Chondrocyte (in vitro differentiated cells): ENCODE measurements at places on chromosomes 13 and 19. TPM values are rescaled to one million over a fixed set of nuclear protein-coding genes. Genes with fewer than 3 reads are reported as not detected.
A peak's percentile ranks its signal among the peaks of the same experiment; 100 is the strongest.

GRCh38 chr13:67090856-67091255, 139.3 kb downstream of the PCDH9 start:
- H3K4me3 ChIP-seq = no peak overlapping the region
- H3K27ac ChIP-seq = peak overlapping the region; percentile 75
- no peaks in the 10 kb centered on the region for H3K27me3 ChIP-seq
- peaks cover 20% of the 10 kb centered on the region for H3K4me1 ChIP-seq
- DNase-seq = no peak
- no peaks in the 10 kb centered on the region for H3K36me3 ChIP-seq

DNA sequence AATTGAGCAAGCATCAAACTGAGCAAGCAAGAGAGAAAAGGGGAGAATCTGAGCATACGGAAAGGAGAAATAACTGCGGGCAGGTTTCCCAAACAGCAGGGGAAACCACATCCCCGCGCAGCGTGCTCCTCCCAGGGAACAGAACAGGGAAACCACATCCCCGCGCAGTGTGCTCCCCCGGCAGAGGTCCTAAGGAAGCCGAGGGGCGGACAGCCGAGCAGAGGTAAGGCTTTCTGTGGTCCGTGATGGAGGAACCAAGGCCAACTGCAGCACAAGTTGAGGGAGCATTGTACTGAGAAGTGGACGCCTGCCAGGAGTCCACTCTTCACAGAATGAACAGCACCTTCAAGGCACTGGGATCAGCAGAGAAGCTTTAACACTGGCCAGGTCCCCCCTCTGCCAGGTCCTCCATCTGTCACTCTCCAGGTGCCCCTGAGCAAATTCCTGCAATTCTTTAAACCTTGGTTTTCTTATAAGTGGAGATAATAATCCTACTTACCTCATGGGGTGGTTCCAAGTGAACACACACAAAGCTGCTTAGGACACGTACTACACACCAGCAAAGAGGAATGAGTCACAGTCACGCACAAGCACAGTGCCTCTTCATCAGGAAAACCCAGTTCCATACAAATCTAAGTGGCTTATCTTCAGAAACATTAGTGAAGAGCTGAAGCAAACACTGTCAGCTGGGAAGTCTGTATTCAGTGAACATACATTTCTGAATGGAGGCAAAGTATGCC, 23.0 kb upstream of the LAMP1 start:
- H3K4me1 ChIP-seq = peaks cover 27% of the 10 kb centered on the region
- no peak overlapping the region for H3K4me3 ChIP-seq
- DNase-seq = no peak
- H3K36me3 ChIP-seq = peaks cover 5% of the 10 kb centered on the region
- peak overlapping the region; percentile 95 for H3K27ac ChIP-seq

DNA sequence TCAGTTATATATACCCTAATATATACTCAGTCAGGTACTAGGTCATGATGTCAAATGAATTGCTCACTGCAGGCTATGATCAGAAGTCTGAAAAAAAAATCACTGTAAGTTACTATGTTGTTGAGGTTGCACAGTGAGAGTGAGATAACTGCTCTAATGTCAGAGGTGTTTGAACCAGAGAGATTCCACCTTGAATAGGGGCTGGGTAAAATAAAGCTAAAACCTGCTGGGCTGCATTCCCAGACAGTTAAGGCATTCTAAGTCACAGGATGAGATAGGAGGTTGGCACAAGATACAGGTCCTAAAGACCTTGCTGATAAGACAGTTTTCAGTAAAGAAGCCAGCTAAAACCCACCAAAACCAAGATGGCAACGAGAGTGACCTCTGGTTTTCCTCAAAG, 10.2 kb downstream of the EPSTI1 start:
- peaks cover 1% of the 10 kb centered on the region for H3K36me3 ChIP-seq
- DNase-seq = no peak
- H3K27ac ChIP-seq = no peak overlapping the region
- H3K4me3 ChIP-seq = no peak overlapping the region
- H3K27me3 ChIP-seq = no peaks in the 10 kb centered on the region

DNA sequence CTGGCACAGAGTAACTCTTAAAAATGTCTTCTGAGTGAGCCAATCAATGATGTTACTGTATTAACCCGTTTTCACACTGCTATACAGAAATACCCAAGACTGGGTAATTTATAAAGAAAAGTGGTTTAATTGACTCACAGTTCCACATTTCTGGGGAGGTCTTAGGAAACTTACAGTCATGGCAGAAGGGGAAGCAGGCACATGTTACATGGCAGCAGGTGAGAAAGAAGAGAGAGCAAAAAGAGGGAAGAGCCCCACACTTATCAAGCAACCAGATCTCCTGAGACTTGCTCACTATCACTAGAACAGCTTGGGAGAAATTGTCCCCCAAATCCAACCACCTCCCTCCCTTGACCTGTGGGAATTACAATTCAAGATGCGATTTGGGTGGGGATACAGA, 97.6 kb upstream of the MIR17HG start:
- no peak for DNase-seq
- H3K4me3 ChIP-seq = no peak overlapping the region
- H3K27me3 ChIP-seq = peaks cover 11% of the 10 kb centered on the region
- H3K27ac ChIP-seq = no peak overlapping the region
- no peaks in the 10 kb centered on the region for H3K4me1 ChIP-seq

Gene DENND1C
- total RNA-seq = not detected in 3 replicates

DNA sequence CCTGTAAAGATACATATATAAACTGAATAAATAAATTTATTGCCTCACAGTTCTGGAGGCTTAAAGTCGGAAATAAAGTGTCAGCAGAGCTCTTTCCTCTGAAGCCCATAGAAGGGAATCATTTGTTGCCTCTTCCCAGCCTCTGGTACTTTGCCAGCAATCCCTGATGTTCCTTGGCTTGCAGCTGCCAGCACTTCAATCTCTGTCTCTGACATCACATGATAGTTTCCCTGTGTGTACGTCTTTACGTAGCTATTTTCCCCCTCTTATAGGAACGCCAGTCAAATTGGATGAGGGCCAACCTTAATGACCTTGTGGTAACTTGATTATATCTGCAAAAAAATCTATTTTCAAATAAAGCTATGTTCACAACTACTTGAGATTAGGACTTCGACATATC, 250.9 kb downstream of the LIG4 start:
- peaks cover 14% of the 10 kb centered on the region for H3K4me1 ChIP-seq
- no peak for DNase-seq
- no peak overlapping the region for H3K4me3 ChIP-seq
- no peaks in the 10 kb centered on the region for H3K36me3 ChIP-seq
- no peaks in the 10 kb centered on the region for H3K27me3 ChIP-seq

GRCh38 chr13:51524829-51525566, 59.3 kb upstream of the WDFY2 start:
- H3K4me3 ChIP-seq = no peak overlapping the region
- H3K27ac ChIP-seq = no peak overlapping the region
- peaks cover 14% of the 10 kb centered on the region for H3K4me1 ChIP-seq

DNA sequence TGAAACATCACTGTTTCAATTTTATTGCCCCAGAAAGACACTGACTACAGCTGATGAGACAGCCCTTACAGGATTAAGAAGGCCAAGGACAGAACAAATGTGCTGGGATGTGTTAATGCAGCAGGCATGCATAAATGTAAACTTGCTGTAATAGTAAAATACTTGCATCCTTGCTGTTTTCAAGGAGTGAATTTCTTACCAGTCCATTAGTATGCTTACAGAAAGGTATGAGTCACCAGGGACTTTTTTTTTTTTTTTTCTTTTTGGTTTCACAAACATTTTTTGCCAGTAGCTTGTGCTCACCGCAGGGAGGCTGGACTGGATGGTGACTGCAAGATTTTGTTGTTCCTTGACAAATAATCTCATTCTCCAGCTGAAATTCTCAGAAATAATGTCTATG, 55.1 kb downstream of the GPR180 start:
- no peak overlapping the region for H3K27ac ChIP-seq
- H3K4me1 ChIP-seq = peaks cover 11% of the 10 kb centered on the region
- H3K27me3 ChIP-seq = peaks cover 10% of the 10 kb centered on the region
- H3K4me3 ChIP-seq = no peak overlapping the region
- peaks cover 4% of the 10 kb centered on the region for H3K36me3 ChIP-seq

DNA sequence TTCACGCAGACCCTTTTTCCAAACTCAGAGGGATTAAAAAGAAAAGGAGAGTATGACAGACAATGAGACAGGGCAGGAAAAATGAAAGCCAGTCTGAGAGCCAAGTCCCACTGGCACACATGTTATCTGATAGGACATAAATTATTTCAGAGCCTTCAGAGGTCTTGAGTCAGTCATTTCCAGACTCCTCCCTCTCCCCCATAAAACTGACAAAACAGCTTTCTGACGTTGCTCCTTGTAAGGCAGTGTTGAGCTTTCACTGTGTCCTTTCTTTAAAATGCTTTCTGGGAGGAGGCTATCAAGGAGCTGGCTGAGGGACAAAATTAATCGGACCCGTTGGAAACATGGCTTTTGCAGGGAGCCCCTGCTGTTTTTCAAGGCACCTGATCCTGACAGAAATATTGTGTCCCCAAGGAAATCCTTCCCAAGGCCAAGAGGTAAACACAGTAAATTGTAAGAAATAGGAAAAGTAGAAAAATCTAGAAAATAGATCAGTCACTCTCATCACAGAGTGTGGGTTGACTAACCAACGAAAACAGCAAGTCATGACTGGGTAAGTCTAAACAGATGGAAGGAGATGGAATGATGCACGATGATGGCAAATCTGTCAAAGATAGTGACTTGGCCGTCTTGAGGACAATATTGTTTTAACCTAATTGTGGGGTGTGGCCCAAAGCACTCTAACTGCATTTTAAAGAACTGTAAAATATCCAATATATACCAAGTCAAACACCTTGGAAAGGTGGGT, 89.7 kb downstream of the DCT start:
- no peak overlapping the region for H3K4me3 ChIP-seq
- peaks cover 13% of the 10 kb centered on the region for H3K4me1 ChIP-seq
- no peaks in the 10 kb centered on the region for H3K27me3 ChIP-seq
- no peak for DNase-seq
- H3K27ac ChIP-seq = no peak overlapping the region

Gene CTXN1
- total RNA-seq = 21.8 to 41.5 TPM (median 36.0 TPM) in 3 replicates

Gene TPTE2
- not detected in 3 replicates for total RNA-seq

GRCh38 chr19:44903602-44904425, 1.8 kb upstream of the APOE start:
- peaks cover 5% of the 10 kb centered on the region for H3K36me3 ChIP-seq
- no peak overlapping the region for H3K27ac ChIP-seq

- H3K27ac ChIP-seq = no peak overlapping the region
- H3K4me1 ChIP-seq = no peaks in the 10 kb centered on the region
- H3K36me3 ChIP-seq = no peaks in the 10 kb centered on the region
- H3K27me3 ChIP-seq = peaks cover 18% of the 10 kb centered on the region
- DNase-seq = no peak
- H3K4me3 ChIP-seq = no peak overlapping the region
Observed at GRCh38 chr19:41714598-41714997, 6.2 kb downstream of the CEACAM5 start.

- DNase-seq = no peak
- peaks cover 16% of the 10 kb centered on the region for H3K4me1 ChIP-seq
- no peaks in the 10 kb centered on the region for H3K36me3 ChIP-seq
- H3K27me3 ChIP-seq = no peaks in the 10 kb centered on the region
- H3K27ac ChIP-seq = no peak overlapping the region
- H3K4me3 ChIP-seq = no peak overlapping the region
Observed at GRCh38 chr13:24261566-24261965, 47.8 kb upstream of the C1QTNF9 start.

DNA sequence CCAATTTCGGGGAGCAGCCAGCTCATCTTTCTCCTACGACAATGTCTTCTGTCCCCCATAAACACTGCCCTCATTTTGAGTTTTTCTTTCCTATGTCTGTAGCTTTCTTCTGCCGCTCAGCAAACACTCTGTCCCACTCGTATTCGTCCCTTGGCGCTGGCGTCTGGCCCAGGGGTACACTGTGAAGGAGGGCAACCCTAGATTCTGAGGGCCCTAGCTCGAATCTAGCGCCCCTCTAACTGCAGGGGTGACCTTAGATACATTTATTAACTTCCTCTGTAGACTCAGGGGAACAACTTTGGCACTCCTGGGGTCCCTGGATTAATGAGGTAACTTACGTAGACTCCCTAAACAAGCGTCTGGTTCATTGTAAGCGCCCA, 677 bp upstream of the LRCH1 start:
- peak overlapping the region; percentile 92 for H3K4me3 ChIP-seq
- DNase-seq = no peak
- H3K36me3 ChIP-seq = no peaks in the 10 kb centered on the region
- H3K27me3 ChIP-seq = no peaks in the 10 kb centered on the region

DNA sequence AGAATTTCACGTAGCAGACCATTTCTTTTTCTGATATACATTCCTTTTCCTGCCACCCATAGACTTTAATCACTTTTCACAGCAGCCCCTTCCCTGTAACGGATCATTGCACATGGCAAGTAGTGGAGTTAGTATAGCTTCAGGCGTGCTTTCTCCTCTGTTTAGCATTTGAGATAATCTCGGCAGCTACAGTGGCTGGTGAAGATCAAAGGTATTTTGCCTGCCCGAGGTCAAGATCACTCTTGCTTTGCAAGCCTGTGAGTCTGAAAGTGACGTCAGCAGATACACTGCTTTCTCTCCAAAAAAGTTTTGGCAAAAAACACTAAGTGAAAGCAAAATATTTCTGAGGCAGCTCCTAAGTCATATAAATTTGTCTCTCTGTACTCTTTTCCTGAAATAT, 260.0 kb downstream of the NDFIP2 start:
- no peak for DNase-seq
- no peak overlapping the region for H3K27ac ChIP-seq
- peaks cover 9% of the 10 kb centered on the region for H3K4me1 ChIP-seq

Gene B3GNT8
- 0.23 to 0.70 TPM in 2 of 3 replicates, not detected in the other for total RNA-seq

- no peak for DNase-seq
- peaks cover 10% of the 10 kb centered on the region for H3K4me1 ChIP-seq
- H3K4me3 ChIP-seq = peak overlapping the region; percentile 16
- H3K27me3 ChIP-seq = no peaks in the 10 kb centered on the region
Observed at GRCh38 chr13:30371649-30372265, 50.5 kb upstream of the UBE2L5 start.

- no peaks in the 10 kb centered on the region for H3K4me1 ChIP-seq
- H3K27me3 ChIP-seq = peaks cover 5% of the 10 kb centered on the region
- no peak for DNase-seq
- H3K4me3 ChIP-seq = no peak overlapping the region
- no peaks in the 10 kb centered on the region for H3K36me3 ChIP-seq
- no peak overlapping the region for H3K27ac ChIP-seq
Observed at GRCh38 chr13:61111529-61111928, 304.1 kb downstream of the PCDH20 start.

DNA sequence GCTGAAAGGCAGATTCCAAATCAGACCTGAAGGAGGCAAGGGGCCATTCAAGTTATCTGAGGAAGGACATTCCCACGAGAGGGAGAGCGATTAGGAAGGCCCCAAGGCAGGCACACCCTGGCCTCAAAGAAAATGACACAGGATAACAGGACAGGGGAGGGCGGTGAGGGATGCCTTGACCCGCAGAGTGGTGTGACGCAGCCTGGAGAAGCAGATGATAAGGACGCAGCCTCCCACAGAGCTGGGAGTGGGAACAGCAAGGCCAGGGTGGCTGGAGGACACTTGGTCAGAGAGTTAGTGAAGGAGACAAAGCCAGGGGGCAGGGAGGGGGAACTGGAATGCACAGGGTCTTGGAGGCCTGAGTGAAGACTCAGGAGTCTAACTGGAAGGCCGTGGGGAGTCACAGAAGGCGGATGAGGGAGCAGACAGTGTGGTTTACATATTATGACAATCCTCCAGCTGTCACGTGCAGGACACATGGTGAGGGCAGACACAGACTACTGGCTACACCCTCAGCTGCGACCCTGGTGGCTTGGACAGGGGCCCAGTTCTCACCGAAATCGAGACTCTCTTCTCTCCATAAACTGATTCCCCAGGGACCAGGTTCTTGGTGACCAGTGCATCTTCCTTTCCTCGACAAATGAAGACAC, 5.8 kb upstream of the DYRK1B start:
- no peak overlapping the region for H3K4me3 ChIP-seq
- no peaks in the 10 kb centered on the region for H3K27me3 ChIP-seq
- H3K4me1 ChIP-seq = peaks cover 29% of the 10 kb centered on the region
- no peak overlapping the region for H3K27ac ChIP-seq
- H3K36me3 ChIP-seq = peaks cover 17% of the 10 kb centered on the region
